Suprapubic skin (tissue), 4 donors: ENCODE measurements at places on chromosomes 4 and X. TPM values are rescaled to one million over a fixed set of nuclear protein-coding genes. Genes with fewer than 3 reads are reported as not detected.

The EDA gene
- 10.9 TPM for total RNA-seq

The HERC5 gene
- 1.4 TPM for total RNA-seq

The FGA gene
- not detected for total RNA-seq

The AFP gene
- not detected for total RNA-seq

The F8A2 gene
- not detected for total RNA-seq

The NXF2B gene
- not detected for total RNA-seq

The XK gene
- 1.1 TPM for total RNA-seq
